ENCODE measurements at places on chromosomes 16 and 17.

DNA sequence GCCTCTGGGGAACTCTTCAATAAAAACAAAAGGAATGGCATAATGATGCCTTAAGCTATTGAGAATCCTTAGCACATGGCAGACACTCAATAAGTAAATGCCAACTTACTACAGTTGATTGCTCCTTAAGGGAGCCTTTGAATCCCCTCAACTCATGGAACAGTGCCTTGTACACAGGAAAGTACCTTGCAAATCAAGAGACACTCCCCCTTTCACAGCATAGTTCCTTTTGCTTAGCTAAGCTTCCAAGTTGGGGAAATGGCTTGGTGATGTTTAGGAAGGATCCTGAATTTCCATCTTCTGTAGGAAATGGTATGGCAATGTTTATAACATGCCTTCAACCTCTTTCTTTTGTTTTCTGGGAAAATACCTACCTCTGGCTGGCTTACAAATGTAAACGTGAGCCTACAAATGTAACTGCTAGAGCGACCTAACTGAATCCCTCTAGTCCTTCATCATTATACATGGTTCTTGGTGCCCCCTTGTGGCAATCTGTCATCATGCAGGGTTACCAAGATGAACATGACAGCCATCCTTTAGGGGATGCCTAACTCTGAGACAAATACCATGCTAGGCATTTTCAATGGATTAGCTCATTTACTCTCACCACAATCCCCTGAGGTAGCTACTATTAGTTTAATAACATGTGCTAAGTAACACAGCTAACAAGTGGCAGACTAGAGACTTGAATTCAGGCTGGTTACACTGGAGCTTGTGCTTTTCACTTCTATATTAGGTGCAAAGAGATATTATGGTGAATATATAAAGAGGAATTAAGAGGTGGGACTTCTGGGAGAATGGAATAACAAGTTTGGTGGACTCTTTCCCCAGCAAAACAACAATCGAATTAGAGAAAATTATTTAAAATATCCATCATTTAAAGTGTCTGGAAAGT, 65.0 kb downstream of the MMD start:
- peak; percentile 77 for DNase-seq

DNA sequence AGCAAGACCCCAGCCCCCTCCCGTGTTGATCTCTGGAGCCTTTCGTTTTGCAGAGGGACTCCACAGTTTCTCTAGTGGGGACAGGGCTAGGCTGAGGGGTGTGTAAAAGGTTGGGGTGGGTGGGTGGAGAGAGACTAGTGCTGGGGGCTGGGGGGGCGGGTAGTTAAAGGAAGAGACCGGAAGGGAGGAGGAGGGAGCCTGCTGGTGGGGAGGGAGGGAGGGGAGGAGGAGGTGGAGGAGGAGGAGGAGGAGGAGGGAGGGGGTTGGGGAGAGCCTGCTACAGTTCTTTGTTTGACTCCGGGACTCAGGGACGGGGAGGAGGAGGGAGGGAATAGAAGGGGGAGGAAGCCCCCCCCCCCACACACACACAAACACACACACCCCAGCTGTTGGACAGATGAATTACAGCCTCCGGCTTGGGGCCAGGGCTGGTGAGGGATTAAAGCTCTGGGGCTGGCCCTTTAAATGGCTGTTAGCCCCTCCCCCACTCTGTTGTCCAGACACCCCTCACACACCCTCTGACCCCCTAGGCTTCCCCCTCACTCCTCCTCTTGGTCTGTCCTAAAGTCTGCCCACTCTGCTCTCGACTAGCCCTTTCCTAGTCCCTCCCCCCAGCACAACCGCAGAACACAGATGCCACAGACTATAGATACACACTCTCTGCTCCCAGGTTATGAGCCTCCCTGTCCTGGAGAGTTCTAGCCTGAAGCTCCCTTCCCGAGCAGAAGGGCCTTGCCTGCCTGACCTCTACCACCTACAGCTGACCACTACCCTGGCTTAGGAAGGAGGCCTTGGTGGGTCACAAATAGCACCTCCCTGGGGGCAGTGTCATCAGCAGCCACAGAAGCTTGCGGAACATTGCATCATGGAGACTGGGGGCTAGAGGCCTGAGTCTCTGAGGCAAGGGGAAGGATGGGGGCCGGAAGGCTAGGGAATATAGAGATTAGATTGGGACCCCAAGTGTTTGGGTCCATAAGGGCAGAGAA, 4.4 kb downstream of the KDM6B start:
- no peak for DNase-seq

DNA sequence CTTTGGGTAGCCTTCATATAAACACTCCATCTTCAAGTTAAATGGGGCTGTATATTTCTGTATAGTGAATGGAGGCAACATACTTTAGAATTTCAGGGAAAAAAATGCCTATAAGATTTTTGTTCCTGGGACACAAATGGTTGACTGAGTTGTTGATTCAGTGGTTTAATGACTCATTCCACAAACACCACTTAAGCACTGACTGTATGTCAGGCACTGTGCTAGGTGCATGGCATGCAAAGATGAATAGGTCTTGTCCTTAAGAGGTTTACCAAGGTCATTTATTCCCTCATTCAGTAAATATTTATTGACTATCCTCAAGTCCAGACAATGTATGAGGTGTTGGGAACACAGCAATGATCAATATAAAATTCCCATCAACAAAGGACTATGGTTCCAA, 417.1 kb downstream of the CA10 start:
- DNase-seq, result peak; percentile 84

DNA sequence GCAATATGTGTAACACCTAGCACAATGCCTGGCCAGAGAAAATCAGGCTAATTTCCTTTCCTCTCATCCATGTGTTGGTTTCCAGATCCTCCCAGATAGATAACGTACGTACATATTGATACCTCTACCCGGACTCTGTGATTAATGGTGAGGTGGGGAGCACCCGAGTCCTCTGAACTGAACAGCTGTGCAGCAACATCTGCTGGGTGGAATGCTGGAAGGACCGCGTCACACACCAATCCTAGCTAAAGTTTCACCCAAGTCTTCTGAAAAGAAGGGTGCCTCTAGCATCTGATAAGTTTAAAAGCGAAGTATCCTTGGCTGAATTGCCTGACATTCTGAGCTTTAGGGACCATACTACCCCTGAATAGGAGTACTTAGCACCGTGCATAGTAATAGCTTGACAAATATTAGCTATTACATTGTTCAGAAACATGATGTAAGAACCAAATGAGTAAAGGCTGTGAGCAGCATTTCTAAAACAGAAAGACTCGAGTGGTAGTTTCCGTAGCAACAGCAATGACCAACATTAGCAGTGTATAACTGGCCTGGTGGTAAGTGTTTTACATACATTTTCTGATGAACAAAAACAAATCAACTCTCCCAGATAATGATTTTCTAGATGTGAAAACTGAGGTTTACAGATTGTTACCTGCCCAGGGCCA, 91.4 kb downstream of the SYCE1L start:
- peak; percentile 81 for DNase-seq

GRCh38 chr16:57244463-57244766, 644 bp upstream of the ARL2BP start:
- no peak for DNase-seq

- peak; percentile 27 for DNase-seq
Measured at GRCh38 chr17:37527249-37527851, 37.7 kb downstream of the DUSP14 start.

GRCh38 chr17:68884888-68885287, 70.3 kb downstream of the ABCA8 start:
- DNase-seq, result no peak

- no peak for DNase-seq
Measured at GRCh38 chr16:75627851-75628250, 4.8 kb upstream of the ADAT1 start.

Measured in NCI-H774 (cell line).